ENCODE measurements at places on chromosomes 3 and 15.

- no peak overlapping the region for H3K4me3 ChIP-seq
- H3K36me3 ChIP-seq = no peaks in the 10 kb centered on the region
- peak; percentile 82 for DNase-seq
- H3K27me3 ChIP-seq = no peaks in the 10 kb centered on the region
- peak overlapping the region; percentile 59 for H3K27ac ChIP-seq
- no peaks in the 10 kb centered on the region for H3K4me1 ChIP-seq
Observed at GRCh38 chr3:61927332-61927731, 366.0 kb downstream of the PTPRG start.

- no peak for DNase-seq
- H3K27ac ChIP-seq = no peak overlapping the region
- no peak overlapping the region for H3K4me3 ChIP-seq
- H3K27me3 ChIP-seq = no peaks in the 10 kb centered on the region
- H3K4me1 ChIP-seq = no peaks in the 10 kb centered on the region
Observed at GRCh38 chr3:32249184-32249782, 10.8 kb downstream of the CMTM8 start.

- H3K27ac ChIP-seq = no peak overlapping the region
- H3K4me1 ChIP-seq = no peaks in the 10 kb centered on the region
- H3K4me3 ChIP-seq = no peak overlapping the region
- DNase-seq = no peak
Observed at GRCh38 chr3:134211797-134212196, 38.9 kb downstream of the RYK start.

GRCh38 chr3:25120665-25121064 is 307.4 kb upstream of the RARB start:
- no peaks in the 10 kb centered on the region for H3K4me1 ChIP-seq
- no peak for DNase-seq
- no peak overlapping the region for H3K4me3 ChIP-seq
- H3K36me3 ChIP-seq = no peaks in the 10 kb centered on the region

DNA sequence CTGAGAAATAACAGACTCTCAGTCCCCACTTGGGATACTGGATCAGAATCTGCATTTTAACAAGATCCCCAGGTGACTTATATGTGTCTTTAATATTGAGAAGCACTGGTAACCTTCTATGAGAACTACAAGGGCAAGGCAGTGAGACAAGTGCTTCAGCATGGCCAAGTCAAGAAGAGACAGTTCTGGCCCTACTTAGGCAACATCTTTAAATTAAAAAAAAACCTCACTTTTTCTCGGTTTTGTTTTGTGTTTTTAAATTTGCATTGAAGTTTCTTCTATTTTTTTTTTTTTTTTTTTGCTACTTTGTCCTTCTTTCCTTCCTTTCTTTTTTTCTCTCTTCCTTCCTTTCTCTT is 42.5 kb upstream of the SPTSSB start:
- no peaks in the 10 kb centered on the region for H3K27me3 ChIP-seq
- no peak for DNase-seq
- peaks cover 14% of the 10 kb centered on the region for H3K4me1 ChIP-seq
- no peaks in the 10 kb centered on the region for H3K36me3 ChIP-seq

DNA sequence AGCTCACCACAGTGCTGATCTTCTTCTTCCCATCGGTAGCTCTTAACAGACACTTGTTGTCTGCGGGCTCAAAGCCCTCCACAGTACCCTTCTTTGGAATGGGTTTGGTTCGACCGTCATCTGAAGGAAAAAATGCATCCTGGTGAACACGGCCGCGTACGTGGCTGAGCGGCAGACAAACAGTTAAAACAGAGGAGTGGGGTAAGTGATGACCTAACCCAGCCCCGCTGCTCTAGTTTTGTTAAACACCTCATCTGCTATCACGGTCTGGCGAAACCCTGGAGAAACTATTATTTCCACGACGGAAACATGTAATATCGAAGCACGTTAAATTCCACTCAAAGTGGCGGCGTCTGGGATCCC is 725 bp downstream of the SRP14 start:
- no peak for DNase-seq
- peaks cover 37% of the 10 kb centered on the region for H3K36me3 ChIP-seq
- H3K27ac ChIP-seq = peak overlapping the region; percentile 91
- no peaks in the 10 kb centered on the region for H3K4me1 ChIP-seq
- no peaks in the 10 kb centered on the region for H3K27me3 ChIP-seq

GRCh38 chr15:85582131-85583079 is 202.0 kb downstream of the AKAP13 start:
- H3K27ac ChIP-seq = peak overlapping the region; percentile 63
- no peaks in the 10 kb centered on the region for H3K4me1 ChIP-seq
- peak; percentile 60 for DNase-seq
- no peaks in the 10 kb centered on the region for H3K27me3 ChIP-seq
- no peaks in the 10 kb centered on the region for H3K36me3 ChIP-seq

- DNase-seq = no peak
- no peak overlapping the region for H3K27ac ChIP-seq
- no peak overlapping the region for H3K4me3 ChIP-seq
- H3K27me3 ChIP-seq = no peaks in the 10 kb centered on the region
Observed at GRCh38 chr15:90037961-90038631, 37.0 kb downstream of the ZNF710 start.

DNA sequence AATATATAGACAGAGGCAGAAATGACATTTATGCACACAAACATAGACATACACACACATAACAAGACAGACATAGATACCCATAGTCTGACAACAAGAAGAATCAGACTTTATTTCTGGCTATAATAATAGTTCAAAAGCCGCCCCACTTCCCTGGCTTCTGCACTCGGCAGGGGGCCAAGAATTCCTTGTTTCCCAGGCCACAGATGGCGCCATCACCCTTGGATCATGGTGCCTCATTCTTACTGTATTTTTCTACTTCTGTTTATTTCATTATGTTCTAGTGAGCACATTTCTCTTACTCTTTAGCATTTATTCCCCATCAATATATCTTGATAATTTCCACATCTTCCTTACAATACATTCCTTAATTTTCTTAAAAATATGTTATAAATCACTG is 387.5 kb downstream of the NLGN1 start:
- no peak overlapping the region for H3K27ac ChIP-seq
- DNase-seq = no peak
- H3K27me3 ChIP-seq = no peaks in the 10 kb centered on the region

DNA sequence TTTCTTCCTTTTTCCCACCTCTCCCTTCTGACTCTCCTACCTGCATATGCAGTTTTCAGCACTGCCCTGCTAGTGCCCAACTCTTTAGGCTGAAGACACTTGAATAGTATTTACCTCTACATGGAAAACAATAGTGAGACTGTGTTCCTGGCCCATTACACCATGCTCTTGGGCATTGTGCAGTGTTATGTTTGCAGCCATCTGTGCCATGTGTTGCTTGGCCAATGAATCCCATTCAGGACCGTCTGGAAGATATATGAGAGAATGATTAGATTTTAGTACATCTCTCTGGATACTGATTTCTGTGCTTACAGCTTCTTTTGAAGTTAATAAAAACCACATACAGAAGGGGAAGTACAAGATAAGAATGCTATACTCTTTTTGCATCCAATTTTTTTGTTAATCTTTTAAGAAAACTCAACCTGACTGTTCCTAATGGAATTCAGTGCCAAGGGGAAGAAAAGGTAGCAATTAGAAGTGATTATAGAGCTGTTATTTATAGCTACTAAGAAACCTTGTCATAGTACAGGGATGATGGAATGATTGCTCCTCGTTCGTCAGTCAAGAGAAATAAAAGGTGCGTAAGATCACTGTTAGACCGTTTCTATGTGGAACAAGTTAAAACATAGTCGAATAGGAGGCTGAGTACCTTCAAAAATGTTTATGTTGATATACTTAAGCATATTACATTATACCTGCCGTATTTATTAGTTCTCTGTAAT is 58.9 kb downstream of the TMEM41A start:
- no peak overlapping the region for H3K4me3 ChIP-seq
- no peaks in the 10 kb centered on the region for H3K27me3 ChIP-seq
- no peaks in the 10 kb centered on the region for H3K4me1 ChIP-seq
- no peak overlapping the region for H3K27ac ChIP-seq

DNA sequence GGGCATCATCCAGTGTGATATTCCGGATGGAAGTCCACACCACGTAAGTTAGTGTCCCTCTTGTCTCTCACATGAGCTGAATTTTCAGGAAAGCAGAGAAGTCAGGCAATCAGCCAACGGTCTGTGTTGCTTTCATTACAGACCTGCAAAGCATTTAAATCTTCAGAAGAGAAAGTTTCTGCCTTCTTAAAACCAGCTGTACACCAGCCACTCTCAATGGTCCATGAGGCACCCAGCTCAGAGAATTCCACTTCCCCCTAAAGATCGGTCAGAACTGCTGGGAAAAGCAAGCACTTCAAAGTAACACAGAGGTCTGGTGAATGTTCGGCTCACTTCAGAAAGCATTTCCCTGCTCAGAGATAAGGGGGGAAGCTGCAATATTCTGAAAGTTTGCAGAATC is 903.7 kb downstream of the EPHA3 start:
- no peaks in the 10 kb centered on the region for H3K36me3 ChIP-seq
- no peak for DNase-seq
- H3K4me1 ChIP-seq = no peaks in the 10 kb centered on the region
- H3K4me3 ChIP-seq = no peak overlapping the region
- no peaks in the 10 kb centered on the region for H3K27me3 ChIP-seq

GRCh38 chr15:71223516-71223915 is 108.2 kb downstream of the THSD4 start:
- H3K27ac ChIP-seq = no peak overlapping the region
- H3K4me1 ChIP-seq = peaks cover 18% of the 10 kb centered on the region
- H3K36me3 ChIP-seq = no peaks in the 10 kb centered on the region
- no peaks in the 10 kb centered on the region for H3K27me3 ChIP-seq
- no peak for DNase-seq

DNA sequence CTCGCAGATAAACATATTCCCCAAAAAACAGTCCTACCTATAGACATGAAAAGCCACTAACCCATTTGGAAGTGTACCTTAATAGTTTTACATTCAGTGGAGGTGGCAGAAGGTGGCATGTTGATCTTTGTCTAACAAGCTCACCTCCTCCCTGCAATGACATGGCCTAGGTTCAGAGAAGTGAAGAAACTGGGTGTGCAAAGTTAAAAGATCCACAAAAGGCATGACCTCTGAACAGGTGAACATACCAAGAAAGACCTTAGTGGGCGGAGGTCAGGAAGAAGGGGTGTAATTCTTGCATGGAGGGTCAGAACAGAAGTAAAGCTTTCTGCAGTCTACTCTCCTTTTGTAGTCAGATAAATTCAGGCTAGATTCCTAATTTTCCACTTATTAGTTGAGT is 822 bp downstream of the MRPL3 start:
- peak overlapping the region; percentile 74 for H3K27ac ChIP-seq
- DNase-seq = no peak
- peak overlapping the region; percentile 84 for H3K4me3 ChIP-seq
- H3K36me3 ChIP-seq = peaks cover 27% of the 10 kb centered on the region

GRCh38 chr3:41681479-41681878 is 280.4 kb downstream of the ULK4 start:
- H3K36me3 ChIP-seq = no peaks in the 10 kb centered on the region
- DNase-seq = no peak
- H3K4me3 ChIP-seq = no peak overlapping the region
- no peaks in the 10 kb centered on the region for H3K4me1 ChIP-seq
- no peaks in the 10 kb centered on the region for H3K27me3 ChIP-seq
- no peak overlapping the region for H3K27ac ChIP-seq

DNA sequence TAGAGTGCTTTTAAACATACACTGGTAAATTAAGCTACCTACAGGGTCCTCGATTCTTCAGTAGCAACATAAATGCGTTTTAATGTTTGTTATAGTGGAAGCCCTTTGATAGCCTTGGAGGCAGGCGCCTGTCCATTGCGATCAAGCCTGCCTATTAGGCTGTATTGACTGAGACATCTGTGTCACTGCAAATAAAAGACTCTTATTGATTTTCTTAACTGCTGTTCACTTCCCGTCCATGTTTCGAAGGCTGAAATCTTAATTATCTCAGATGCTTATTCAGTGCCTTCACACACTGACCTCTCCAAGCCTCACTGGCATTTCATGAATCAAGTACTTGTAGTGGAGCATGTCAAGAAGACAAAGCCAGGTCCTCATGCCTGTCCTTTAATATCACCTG is 51.1 kb downstream of the MAP2K5 start:
- no peak overlapping the region for H3K4me3 ChIP-seq
- H3K4me1 ChIP-seq = no peaks in the 10 kb centered on the region
- no peak for DNase-seq
- no peaks in the 10 kb centered on the region for H3K27me3 ChIP-seq
- no peak overlapping the region for H3K27ac ChIP-seq

GRCh38 chr3:62503516-62503915 is 130.2 kb upstream of the FEZF2 start:
- H3K4me1 ChIP-seq = no peaks in the 10 kb centered on the region
- no peak overlapping the region for H3K27ac ChIP-seq
- no peak overlapping the region for H3K4me3 ChIP-seq
- no peaks in the 10 kb centered on the region for H3K27me3 ChIP-seq
- no peaks in the 10 kb centered on the region for H3K36me3 ChIP-seq

GRCh38 chr3:194279701-194280360 is 71.3 kb downstream of the CPN2 start:
- H3K4me1 ChIP-seq = peaks cover 49% of the 10 kb centered on the region
- H3K4me3 ChIP-seq = no peak overlapping the region
- H3K36me3 ChIP-seq = no peaks in the 10 kb centered on the region
- H3K27me3 ChIP-seq = no peaks in the 10 kb centered on the region
- H3K27ac ChIP-seq = no peak overlapping the region
- DNase-seq = peak; percentile 53

- peak overlapping the region; percentile 58 for H3K27ac ChIP-seq
- DNase-seq = no peak
- H3K4me3 ChIP-seq = peak overlapping the region; percentile 39
- H3K4me1 ChIP-seq = peaks cover 42% of the 10 kb centered on the region
- H3K27me3 ChIP-seq = no peaks in the 10 kb centered on the region
Observed at GRCh38 chr3:187292181-187292580, 644 bp upstream of the MASP1 start.

- DNase-seq = no peak
- no peaks in the 10 kb centered on the region for H3K36me3 ChIP-seq
- peaks cover 21% of the 10 kb centered on the region for H3K4me1 ChIP-seq
- H3K27me3 ChIP-seq = no peaks in the 10 kb centered on the region
Observed at GRCh38 chr15:91953432-91953831, 99.9 kb downstream of the SLCO3A1 start.

DNA sequence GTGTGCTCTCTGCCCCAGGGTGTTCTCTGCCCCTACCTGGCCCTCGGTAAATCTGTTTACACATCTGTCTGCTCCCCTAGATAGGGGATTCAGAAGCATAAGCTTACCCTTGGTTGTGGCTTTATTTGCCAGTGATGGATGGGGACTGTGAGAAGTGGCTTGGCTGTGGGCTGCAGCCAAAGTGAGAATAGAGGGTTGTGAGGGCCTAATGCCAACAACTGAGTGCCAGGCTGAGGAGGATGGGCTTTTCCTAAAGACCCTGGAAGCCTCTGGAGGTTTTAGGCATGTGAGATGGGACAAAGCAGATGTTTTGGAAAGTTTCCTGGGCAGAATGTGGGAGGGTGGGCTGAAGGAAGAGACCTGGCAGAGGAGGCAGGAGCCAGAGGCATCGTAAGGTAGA is 15.4 kb upstream of the APEH start:
- H3K36me3 ChIP-seq = no peaks in the 10 kb centered on the region
- no peak overlapping the region for H3K27ac ChIP-seq
- no peaks in the 10 kb centered on the region for H3K27me3 ChIP-seq
- H3K4me1 ChIP-seq = no peaks in the 10 kb centered on the region
- no peak for DNase-seq

- no peak overlapping the region for H3K4me3 ChIP-seq
- peak overlapping the region; percentile 92 for H3K27ac ChIP-seq
- H3K36me3 ChIP-seq = no peaks in the 10 kb centered on the region
- no peak for DNase-seq
Observed at GRCh38 chr3:195897853-195898415, 10.4 kb downstream of the TNK2 start.

GRCh38 chr15:101158166-101159095 is 93.4 kb downstream of the CHSY1 start:
- H3K27me3 ChIP-seq = no peaks in the 10 kb centered on the region
- no peak overlapping the region for H3K4me3 ChIP-seq
- peaks cover 3% of the 10 kb centered on the region for H3K4me1 ChIP-seq
- H3K36me3 ChIP-seq = no peaks in the 10 kb centered on the region
- no peak overlapping the region for H3K27ac ChIP-seq

Measured in tibial artery (tissue), 4 donors.